ENCODE measurements at places on chromosomes 6 and 20. TPM values are rescaled to one million over a fixed set of nuclear protein-coding genes. Genes with fewer than 3 reads are reported as not detected.

The HLA-DPA1 gene
- not detected for total RNA-seq

- no peaks in the 10 kb centered on the region for H3K27me3 ChIP-seq
- H3K4me3 ChIP-seq = no peak overlapping the region
- no peaks in the 10 kb centered on the region for H3K36me3 ChIP-seq
- no peak overlapping the region for H3K27ac ChIP-seq
- no peaks in the 10 kb centered on the region for H3K4me1 ChIP-seq
Observed at GRCh38 chr6:33993091-33993490, 152.8 kb downstream of the GRM4 start.

The SLC22A7 gene
- not detected for total RNA-seq

The SYNE1 gene
- 52.3 TPM for total RNA-seq

DNA sequence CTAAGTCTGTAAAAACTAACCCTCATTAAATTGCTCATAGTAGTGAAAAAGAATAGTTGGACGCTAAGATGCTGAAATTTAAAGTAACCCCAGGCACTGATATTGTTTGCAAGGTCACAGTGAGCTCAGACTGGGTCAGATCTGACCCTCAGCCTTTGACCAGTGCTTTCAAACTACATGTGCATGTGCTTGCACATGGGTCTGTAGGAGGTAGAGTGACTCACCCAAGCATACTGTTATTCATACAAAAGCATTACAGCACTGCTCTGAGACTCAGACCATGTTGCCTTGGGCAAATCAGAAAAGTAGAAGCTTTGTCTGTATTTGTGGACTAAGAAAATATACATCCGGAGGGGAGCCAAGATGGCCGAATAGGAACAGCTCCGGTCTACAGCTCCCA is 326.4 kb upstream of the MARCKS start:
- H3K27me3 ChIP-seq = no peaks in the 10 kb centered on the region
- no peak overlapping the region for H3K4me3 ChIP-seq
- no peaks in the 10 kb centered on the region for H3K4me1 ChIP-seq
- H3K27ac ChIP-seq = no peak overlapping the region
- no peaks in the 10 kb centered on the region for H3K36me3 ChIP-seq
- peak; percentile 12 for DNase-seq

GRCh38 chr6:25312034-25312620 is 33.0 kb downstream of the CARMIL1 start:
- no peaks in the 10 kb centered on the region for H3K36me3 ChIP-seq
- H3K27ac ChIP-seq = no peak overlapping the region
- peaks cover 11% of the 10 kb centered on the region for H3K4me1 ChIP-seq
- no peaks in the 10 kb centered on the region for H3K27me3 ChIP-seq

DNA sequence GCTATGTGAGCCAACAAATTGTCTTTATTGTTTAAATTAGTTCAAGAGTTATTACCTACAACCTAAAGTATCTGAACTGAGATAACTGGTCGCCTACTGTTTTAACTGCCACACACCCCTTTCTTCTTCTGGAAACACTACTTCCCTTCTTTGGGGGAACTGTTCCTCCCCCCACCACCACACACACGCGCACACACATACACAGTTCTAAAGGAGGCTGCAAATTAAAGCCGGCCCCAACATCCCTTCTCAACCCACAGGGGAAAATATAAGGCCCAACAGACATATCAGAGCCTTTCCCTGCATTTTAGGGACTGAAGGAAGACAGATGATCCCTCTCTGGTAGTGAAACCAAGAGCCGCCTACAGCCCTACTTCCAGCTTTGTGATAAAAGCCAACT is 348.0 kb upstream of the JARID2 start:
- no peaks in the 10 kb centered on the region for H3K36me3 ChIP-seq
- no peaks in the 10 kb centered on the region for H3K4me1 ChIP-seq
- no peak overlapping the region for H3K4me3 ChIP-seq
- no peaks in the 10 kb centered on the region for H3K27me3 ChIP-seq
- H3K27ac ChIP-seq = no peak overlapping the region

- peaks cover 33% of the 10 kb centered on the region for H3K4me1 ChIP-seq
- no peaks in the 10 kb centered on the region for H3K27me3 ChIP-seq
Observed at GRCh38 chr6:21984561-21984960, 312.3 kb downstream of the PRL start.

The SPTLC3 gene
- total RNA-seq = 0.23 TPM

DNA sequence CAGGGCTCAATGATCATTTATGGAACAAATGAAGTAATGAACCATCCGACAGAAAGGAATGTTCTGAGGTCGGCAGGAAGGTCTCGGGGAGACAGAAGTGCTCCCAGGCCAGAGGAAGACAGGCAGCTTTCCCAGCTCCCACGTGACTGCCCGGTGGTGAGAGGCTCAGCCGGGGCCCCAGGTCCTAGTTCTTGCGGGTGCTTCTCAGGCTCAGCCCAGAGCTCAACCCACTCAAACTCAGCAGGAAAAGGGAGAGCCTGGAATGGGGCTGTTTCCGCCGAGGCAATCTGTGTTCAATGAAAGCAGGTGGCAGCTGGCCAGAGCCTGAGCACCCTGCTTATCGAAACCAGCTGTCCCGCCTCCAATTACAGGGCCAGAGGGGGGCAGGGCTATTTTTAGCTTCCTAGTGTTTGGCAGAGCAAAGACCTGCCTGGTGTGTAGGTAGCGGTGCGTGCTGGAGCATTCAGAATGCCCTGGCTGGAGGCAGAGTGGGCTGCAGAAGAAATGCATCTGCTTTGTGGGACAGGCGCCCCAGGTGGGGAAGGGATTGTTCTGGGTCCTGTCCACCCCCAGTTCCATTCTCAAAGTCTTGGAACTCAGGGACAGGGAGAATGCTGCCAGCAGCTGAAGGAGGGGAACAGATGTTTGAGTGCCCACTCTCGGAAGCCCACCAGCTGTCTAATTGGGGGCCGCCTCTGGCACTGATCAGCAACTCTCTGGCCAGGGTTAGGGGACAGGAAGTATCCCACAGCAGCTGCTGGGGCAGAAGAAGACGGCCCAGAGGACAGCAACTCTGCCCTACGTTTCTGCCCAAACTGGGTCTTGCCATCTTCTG is 145.1 kb downstream of the PREX1 start:
- H3K36me3 ChIP-seq = peaks cover 12% of the 10 kb centered on the region
- H3K27me3 ChIP-seq = no peaks in the 10 kb centered on the region
- peak; percentile 89 for DNase-seq
- peak overlapping the region; percentile 48 for H3K27ac ChIP-seq
- no peak overlapping the region for H3K4me3 ChIP-seq

The LRRC1 gene
- total RNA-seq = 10.6 TPM

The CDYL gene
- 35.6 TPM for total RNA-seq

GRCh38 chr20:52787216-52787615 is 184.9 kb upstream of the TSHZ2 start:
- no peaks in the 10 kb centered on the region for H3K4me1 ChIP-seq
- no peaks in the 10 kb centered on the region for H3K27me3 ChIP-seq
- H3K4me3 ChIP-seq = no peak overlapping the region
- H3K36me3 ChIP-seq = no peaks in the 10 kb centered on the region
- no peak for DNase-seq

GRCh38 chr6:15369838-15370237 is 124.0 kb downstream of the JARID2 start:
- DNase-seq = no peak
- H3K4me1 ChIP-seq = no peaks in the 10 kb centered on the region

DNA sequence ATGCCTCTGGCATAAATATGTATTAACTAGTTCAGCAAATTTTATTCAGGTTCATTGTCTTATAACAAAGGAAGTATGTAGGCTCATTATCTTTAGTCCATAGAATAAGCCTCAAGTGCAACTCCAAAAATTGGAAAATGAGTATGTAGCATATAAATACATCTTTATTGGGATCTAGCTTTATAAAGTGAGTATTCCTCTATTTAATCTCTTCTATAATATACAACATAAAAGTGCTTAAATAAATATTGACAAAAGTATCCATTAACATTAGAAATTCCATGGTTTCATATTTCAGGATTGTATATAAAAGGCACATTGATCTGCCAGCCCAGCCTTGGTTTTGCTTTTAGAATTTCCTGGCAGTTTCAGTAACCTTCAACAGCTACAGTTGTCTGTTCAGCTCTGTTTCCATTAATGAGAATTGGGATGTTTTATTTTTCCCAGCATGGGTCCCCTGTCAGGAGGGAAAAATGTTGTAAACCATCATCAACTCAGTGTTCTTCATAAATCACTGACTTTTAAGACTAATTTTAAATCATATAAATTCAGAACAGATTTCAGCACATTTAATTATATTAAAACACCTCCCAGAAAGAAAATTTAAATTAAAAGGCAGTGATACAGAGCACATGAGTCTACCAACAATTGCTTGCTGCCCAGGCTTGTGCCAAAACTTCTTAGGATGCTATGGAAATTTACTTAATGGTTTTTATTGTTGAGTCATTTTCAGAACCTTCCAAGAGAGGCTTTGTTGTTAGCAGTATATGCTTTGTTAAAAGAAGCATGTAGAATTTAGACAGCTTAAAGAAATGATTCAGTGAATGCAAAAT is 119.7 kb downstream of the ADGRG6 start:
- no peak overlapping the region for H3K4me3 ChIP-seq
- no peaks in the 10 kb centered on the region for H3K27me3 ChIP-seq

The TSBP1 gene
- not detected for total RNA-seq

- no peaks in the 10 kb centered on the region for H3K36me3 ChIP-seq
- DNase-seq = no peak
- H3K4me3 ChIP-seq = no peak overlapping the region
- H3K27me3 ChIP-seq = no peaks in the 10 kb centered on the region
- no peak overlapping the region for H3K27ac ChIP-seq
Observed at GRCh38 chr6:30903236-30903635, 4.8 kb upstream of the GTF2H4 start.

DNA sequence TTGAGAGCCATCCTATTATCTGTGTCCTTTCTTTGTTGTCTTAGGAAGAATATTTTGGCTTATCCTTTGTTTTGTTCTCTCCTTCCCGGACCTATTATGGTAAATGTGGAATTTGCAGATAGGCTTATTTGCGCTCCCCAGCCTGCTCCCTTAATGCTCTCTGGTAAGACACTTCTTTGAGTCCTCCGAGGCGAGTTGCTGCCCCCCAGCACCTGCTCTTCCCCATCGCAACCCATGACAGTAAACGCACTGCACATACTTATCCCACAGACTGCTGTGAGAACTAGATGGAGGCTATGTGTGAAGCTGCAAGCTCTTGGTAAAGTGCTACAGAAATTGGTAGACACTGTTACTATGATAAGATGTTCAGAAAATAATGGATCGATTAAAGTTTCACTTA is 47.0 kb upstream of the ESR1 start:
- no peak for DNase-seq
- no peak overlapping the region for H3K27ac ChIP-seq
- no peaks in the 10 kb centered on the region for H3K36me3 ChIP-seq
- no peak overlapping the region for H3K4me3 ChIP-seq
- no peaks in the 10 kb centered on the region for H3K27me3 ChIP-seq
- H3K4me1 ChIP-seq = peaks cover 20% of the 10 kb centered on the region

- H3K4me3 ChIP-seq = no peak overlapping the region
- H3K27me3 ChIP-seq = no peaks in the 10 kb centered on the region
- no peak overlapping the region for H3K27ac ChIP-seq
- no peaks in the 10 kb centered on the region for H3K36me3 ChIP-seq
- DNase-seq = no peak
- no peaks in the 10 kb centered on the region for H3K4me1 ChIP-seq
Observed at GRCh38 chr20:56730003-56730402, 100.9 kb downstream of the TFAP2C start.

DNA sequence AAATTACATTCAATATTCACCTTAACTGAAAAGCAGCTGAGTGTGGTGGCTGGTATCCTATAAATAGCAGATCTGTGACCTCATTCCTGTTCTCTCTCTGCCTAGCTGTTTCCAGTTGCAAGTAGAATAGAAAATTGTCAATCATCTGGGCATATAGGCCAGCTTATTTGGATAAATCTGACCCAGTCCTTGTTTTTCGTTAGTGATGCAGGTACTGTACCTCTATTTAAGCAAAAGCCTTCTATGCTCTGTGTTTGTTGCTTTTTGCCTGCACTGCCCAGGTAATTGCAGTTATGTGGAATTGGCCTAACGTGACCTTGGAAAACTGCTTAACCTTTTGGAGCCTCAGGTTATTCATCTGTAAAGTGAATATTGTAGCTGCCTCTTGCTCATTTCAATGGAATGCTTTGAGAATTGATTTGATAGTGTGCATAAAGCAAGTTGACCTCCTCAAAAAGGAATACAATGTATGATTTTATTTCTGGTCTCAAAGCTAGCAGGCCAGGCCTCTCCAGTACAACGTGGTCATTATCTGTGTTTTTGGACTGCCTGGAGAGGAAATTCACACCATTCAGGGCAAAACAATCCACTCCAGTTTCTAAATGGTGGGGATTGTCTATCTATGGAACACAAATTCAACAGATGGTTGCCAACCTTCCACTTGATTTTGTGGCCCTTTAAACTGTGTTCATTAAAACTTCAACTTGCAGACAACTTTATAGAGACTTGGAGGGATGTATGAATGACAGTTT is 508.7 kb upstream of the CITED2 start:
- H3K4me1 ChIP-seq = peaks cover 14% of the 10 kb centered on the region
- DNase-seq = peak; percentile 47

GRCh38 chr20:62570897-62571668 is 71.2 kb upstream of the SLCO4A1 start:
- H3K27me3 ChIP-seq = no peaks in the 10 kb centered on the region
- no peak overlapping the region for H3K4me3 ChIP-seq
- no peaks in the 10 kb centered on the region for H3K36me3 ChIP-seq
- H3K27ac ChIP-seq = no peak overlapping the region
- no peak for DNase-seq

The NKX2-4 gene
- not detected for total RNA-seq

- H3K4me3 ChIP-seq = no peak overlapping the region
- H3K4me1 ChIP-seq = no peaks in the 10 kb centered on the region
- H3K36me3 ChIP-seq = no peaks in the 10 kb centered on the region
Observed at GRCh38 chr20:3068075-3068474, 3.3 kb upstream of the OXT start.

- no peaks in the 10 kb centered on the region for H3K27me3 ChIP-seq
- H3K4me3 ChIP-seq = no peak overlapping the region
- DNase-seq = no peak
- no peaks in the 10 kb centered on the region for H3K36me3 ChIP-seq
- H3K4me1 ChIP-seq = peaks cover 25% of the 10 kb centered on the region
- no peak overlapping the region for H3K27ac ChIP-seq
Observed at GRCh38 chr6:137772541-137773250, 94.4 kb upstream of the TNFAIP3 start.

- H3K36me3 ChIP-seq = peaks cover 2% of the 10 kb centered on the region
- H3K4me3 ChIP-seq = peak within 1 kb of the TSS; percentile 37
- DNase-seq = peak; percentile 94
- H3K27ac ChIP-seq = peak within 1 kb of the TSS; percentile 89
- H3K27me3 ChIP-seq = no peaks in the 10 kb centered on the region
Observed at GRCh38 chr6:30742316-30743098, at the start of gene FLOT1. TSS of gene FLOT1 (minus strand) at chr6:30742687. CDS start at chr6:30742189, 498 bp downstream.

- no peaks in the 10 kb centered on the region for H3K27me3 ChIP-seq
- no peaks in the 10 kb centered on the region for H3K36me3 ChIP-seq
- no peak overlapping the region for H3K27ac ChIP-seq
- no peaks in the 10 kb centered on the region for H3K4me1 ChIP-seq
- no peak for DNase-seq
Observed at GRCh38 chr6:19587238-19587942, 249.8 kb upstream of the ID4 start.

DNA sequence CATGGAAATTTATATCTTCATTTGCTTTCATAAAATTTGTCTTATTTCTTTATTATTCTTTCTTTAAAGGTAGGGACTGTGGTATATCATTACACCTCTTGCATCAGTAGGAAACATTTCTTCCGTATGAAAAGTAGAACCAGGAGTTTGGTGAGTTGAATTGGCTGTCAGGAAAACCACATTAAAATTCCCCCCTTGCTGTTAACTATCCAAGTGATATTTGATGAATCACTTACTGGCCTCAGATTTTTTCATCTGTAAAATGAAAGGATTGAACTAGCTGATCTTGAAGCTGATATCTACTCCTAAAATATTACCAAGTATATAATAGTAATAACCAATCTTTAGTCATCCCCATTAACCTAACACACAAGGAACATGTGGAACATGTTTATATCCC is 460.9 kb downstream of the GJA1 start:
- no peaks in the 10 kb centered on the region for H3K27me3 ChIP-seq
- DNase-seq = no peak
- H3K4me1 ChIP-seq = no peaks in the 10 kb centered on the region
- no peak overlapping the region for H3K27ac ChIP-seq
- H3K36me3 ChIP-seq = no peaks in the 10 kb centered on the region

Measured in endothelial cell of umbilical vein (primary cell).